Mesenchymal stem cell (in vitro differentiated cells and primary cell): ENCODE measurements at places on chromosomes 7 and 10.
A peak's percentile ranks its signal among the peaks of the same experiment; 100 is the strongest.

GRCh38 chr7:138667535-138668228 is 33.5 kb downstream of the SVOPL start:
- peaks cover 26% of the 10 kb centered on the region for H3K27me3 ChIP-seq
- no peak overlapping the region for H3K27ac ChIP-seq
- no peak for DNase-seq
- no peak overlapping the region for H3K4me3 ChIP-seq

DNA sequence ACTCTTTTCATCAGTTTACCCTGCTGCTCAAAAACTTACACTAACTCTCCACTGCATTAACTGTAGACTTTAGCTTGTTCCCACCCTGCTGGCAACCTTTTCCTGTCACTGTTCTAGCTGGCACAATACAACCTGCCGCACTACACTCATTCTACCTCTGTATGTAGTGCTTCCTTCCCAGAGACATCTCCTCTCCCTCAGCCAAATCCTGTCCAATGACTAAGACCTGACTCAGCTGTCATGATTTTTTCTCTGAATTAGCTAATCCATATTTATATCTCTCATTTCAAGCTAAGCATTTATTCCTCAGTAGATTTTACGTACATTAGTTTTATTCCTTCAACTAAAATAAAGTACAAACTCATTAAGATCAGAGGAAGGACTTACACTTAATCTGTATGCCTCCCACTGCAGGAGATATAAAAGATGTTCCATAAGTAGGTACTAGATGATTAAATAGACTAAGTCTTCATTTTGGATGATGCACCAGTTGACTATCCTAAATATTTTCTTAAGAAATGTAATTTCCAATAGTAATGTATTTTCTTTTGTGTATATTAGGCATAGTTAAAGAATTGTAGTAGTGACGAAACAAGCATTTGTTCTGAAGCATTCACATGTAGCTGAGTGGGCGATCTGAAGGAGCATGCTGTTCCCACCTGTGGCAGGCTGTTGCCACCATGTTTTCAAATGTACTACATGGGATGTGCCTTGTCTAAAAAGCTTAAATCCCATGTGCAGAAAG is 189.1 kb downstream of the SKAP2 start:
- H3K4me1 ChIP-seq: no peaks in the 10 kb centered on the region
- H3K36me3 ChIP-seq: peaks cover 2% of the 10 kb centered on the region
- no peak for DNase-seq
- H3K27ac ChIP-seq: no peak overlapping the region

DNA sequence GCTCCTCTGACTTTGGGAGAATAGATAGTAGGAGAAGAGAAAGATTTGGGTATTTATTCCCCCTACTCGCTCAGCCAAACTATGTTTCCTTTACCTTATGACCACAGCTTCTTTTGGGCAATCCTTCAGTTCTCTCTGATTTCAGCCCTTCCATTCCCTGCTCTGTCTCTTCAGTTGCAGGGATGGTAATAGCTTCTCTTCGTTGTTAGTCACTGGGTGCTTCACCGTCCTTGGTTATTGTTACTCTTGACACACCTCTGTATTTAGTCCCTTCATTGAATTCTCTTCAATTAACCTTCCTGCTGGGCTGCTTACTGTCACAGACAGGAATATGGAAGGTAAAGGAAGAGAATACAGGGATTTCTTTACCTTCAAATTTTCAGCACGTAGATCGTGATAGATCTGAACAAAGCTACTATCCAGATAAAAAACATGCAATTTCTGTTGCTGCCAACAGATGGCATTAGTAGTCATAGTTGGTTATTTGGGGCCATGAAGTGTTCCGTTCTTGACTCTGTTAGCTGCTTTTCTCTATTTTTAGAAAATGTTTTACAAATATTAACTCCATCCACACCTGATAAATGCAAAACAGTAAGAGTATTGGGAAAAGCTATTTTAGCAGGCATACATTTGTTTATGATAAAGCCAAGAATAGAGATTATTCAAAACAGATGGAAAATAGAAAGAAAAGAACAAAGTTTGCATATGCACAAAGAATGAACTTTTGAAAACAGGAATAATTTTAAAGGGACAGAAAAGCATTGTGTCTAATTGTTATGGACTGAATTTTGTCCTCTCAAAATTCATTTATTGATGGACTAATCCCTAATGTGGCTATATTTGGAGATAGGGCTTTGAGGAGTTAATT is 14.0 kb upstream of the PTTG1IP2 start:
- peak; percentile 60 for DNase-seq
- no peak overlapping the region for H3K27ac ChIP-seq
- no peaks in the 10 kb centered on the region for H3K36me3 ChIP-seq
- no peaks in the 10 kb centered on the region for H3K4me1 ChIP-seq
- no peak overlapping the region for H3K4me3 ChIP-seq

GRCh38 chr10:33703501-33704213 is 369.2 kb upstream of the NRP1 start:
- H3K36me3 ChIP-seq: no peaks in the 10 kb centered on the region
- H3K4me3 ChIP-seq: no peak overlapping the region
- DNase-seq: no peak
- H3K4me1 ChIP-seq: peaks cover 7% of the 10 kb centered on the region
- H3K27me3 ChIP-seq: no peaks in the 10 kb centered on the region
- peak overlapping the region; percentile 90 for H3K27ac ChIP-seq

DNA sequence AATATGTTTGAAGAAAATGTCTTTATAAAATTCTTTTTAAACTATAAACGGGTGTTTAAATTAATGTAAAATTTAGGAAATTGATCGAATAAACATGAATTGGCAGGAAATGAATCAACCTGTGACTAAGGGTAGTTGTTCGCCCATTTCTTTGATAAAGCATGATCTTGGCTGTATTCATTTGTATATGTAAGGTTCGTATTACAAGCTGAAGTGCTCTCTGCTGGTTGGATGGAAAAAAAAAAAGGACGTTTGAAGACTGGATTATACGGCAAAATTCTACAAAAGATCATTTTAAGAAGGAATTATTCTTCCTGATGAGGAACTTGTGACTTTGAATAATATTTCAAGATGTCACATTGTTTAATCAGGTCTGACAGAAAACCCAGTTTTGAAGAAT is 185.4 kb upstream of the ANK3 start:
- no peaks in the 10 kb centered on the region for H3K27me3 ChIP-seq
- H3K4me1 ChIP-seq: peaks cover 3% of the 10 kb centered on the region
- no peak for DNase-seq
